Stimulated activated CD8-positive, alpha-beta memory T cell treated with anti-CD3 and anti-CD28 coated beads, Interleukin-12 subunit alpha, Interleukin-12 subunit beta, amount 100 ng/mL, for 4 hours (primary cell): ENCODE measurements at places on chromosomes 6 and 20.

GRCh38 chr6:10000551-10000950, 414.3 kb downstream of the TFAP2A start:
- DNase-seq: no peak

GRCh38 chr6:41640426-41640825, 2.2 kb downstream of the MDFI start:
- DNase-seq: no peak

- DNase-seq: no peak
These were observed 23.4 kb downstream of the COL21A1 start for GRCh38 chr6:56223995-56224394.

- no peak for DNase-seq
These were observed 497.1 kb downstream of the CD83 start for GRCh38 chr6:14614631-14615030.

DNA sequence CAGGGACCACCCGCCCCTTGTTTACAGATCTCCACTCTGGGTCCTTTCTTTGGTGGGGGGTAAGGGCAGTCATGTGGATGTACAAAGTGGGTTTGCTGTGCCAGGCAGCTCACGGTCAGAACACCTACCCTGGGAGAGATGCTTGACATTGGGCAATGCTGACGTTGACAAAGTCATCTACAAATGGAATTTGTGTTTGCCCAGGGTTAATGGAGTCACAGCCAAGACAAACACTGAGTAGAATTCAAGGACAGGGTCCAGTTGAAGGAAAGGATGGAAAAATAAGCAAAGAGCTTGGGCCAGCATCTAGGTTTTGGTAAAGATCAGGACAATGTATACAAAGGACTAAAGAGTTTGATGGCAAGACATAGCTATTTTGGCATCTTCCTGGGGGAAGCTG, 54.7 kb downstream of the MOCS1 start:
- no peak for DNase-seq
